ENCODE measurements at places on chromosomes 3 and 15. TPM values are rescaled to one million over a fixed set of nuclear protein-coding genes. Genes with fewer than 3 reads are reported as not detected.
A peak's percentile ranks its signal among the peaks of the same experiment; 100 is the strongest.

The ANKRD34C gene
- not detected for total RNA-seq

The CACNA2D3 gene
- not detected for total RNA-seq

The CD86 gene
- total RNA-seq, result not detected

GRCh38 chr15:65355173-65355987, 22.4 kb downstream of the IGDCC3 start:
- DNase-seq, result no peak

- no peak for DNase-seq
These were observed 7.0 kb upstream of the STRA6 start for GRCh38 chr15:74209560-74209958.

DNA sequence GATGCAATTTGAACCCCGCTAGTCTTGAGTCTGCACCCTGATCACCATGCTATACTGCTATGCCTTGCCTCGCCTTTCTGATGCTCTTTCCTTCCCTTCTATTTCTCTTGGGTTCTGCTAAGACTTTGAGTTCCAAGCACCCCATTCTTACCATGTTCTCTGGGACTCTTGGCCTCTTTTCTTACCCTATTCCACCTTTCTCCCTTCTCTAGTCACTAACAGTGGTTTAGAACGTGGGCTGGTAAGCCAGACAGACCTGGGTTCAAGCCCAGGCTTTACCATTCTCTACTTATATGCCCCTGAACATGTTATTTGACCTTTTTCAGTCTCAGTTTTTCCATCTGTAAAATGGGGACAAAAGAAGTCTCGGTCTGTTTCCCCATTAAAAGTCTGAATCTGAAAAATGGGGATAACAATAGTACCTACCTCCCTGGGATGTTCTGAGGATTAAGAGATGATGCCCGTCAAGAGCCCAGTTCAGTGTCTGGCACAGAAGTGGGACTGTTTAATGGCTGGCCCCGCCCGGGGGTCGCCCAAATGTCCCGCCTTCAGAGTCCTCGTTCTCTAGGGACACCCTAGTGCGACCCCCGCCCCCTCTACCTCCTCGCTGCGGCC, 376 bp downstream of the TADA3 start:
- DNase-seq, result no peak

DNA sequence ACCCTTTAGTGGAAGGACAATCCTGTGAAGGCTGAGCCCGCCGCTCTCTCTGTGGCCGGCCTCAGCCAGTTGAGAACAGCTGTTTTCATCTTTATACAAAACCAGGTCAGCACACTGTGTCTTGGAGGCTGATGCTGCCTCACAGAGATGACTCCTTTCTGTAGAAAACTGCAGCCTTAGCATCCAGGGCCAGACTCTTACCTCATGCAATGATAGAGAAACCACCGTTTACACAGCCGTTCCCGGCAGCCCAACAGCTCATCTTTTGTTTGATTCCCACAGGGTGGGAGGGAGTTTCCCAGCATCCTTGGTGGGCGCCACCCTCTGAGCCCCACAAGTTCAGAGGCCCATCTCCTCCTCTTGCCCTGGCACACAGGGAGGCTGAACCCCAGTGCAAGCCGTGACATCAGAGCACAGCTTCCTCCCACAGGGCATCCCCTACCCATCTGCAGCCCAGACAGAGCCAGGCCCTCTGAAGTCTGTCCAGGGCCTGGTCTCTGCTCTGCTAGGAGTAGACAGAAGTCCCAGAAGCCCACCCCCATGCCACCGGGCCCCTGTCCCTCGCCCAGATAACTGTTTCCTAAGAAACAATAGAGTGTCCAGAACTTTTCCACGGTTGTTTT, 105.0 kb downstream of the LRRK1 start:
- DNase-seq, result peak; percentile 82

- DNase-seq, result no peak
These were observed 403.6 kb upstream of the CDIN1 start for GRCh38 chr15:36175741-36176291.

GRCh38 chr15:94263341-94264273, 32.2 kb downstream of the MCTP2 start:
- peak; percentile 1 for DNase-seq

DNA sequence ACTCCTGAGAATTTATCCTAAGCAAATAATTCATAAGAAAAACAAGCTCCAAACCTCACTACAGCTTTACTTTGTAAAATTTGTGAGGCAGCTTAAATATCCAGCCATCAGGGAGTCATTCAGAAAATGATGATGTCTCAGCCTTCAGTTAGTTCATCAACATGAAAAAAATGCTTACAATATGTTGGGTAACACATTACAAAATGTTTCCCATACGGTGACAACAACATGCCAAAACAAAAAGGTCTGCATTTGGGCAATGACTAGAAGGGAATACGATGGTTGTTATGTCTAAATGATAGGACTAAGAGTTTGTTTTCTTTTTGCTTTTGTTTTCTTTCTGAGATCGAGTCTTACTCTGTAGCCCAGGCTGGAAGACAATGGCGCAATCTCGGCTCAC, 47.0 kb upstream of the CFAP161 start:
- DNase-seq, result no peak

DNA sequence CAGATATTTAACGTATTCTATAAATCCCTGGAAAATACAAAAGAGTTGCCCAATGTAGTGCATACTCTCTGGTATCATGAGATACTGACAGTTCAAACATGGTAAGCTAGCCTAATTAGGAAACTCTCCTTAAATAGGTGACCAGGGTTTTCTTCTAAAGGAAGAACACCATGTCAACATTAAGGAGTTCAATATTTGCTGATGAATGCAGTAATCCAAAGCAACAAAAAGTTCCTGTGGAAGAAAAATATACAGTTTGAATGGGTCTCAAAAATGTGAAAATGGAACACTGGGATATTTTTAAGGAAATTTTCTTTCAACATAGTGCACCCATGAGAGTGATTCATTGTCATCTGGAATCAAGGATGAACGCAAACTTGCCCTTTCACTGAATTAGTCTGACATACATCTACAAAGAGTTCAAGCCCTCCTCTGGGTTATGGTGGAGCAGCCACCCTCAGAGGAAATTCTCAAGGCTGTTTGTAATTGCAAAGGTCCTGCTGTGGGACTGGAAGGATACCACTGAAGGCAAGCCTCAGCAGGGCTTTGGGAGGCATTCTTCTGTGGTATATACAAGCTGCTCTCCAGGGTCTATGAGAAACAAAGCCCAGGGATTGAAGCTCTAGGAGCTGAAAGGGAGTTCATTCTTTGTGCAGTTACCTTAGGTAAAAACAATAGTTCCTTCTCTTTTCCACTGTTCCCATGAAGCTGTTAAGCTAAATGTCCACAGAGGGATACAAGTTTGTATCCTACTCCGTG, 700.3 kb downstream of the TUSC7 start:
- no peak for DNase-seq

DNA sequence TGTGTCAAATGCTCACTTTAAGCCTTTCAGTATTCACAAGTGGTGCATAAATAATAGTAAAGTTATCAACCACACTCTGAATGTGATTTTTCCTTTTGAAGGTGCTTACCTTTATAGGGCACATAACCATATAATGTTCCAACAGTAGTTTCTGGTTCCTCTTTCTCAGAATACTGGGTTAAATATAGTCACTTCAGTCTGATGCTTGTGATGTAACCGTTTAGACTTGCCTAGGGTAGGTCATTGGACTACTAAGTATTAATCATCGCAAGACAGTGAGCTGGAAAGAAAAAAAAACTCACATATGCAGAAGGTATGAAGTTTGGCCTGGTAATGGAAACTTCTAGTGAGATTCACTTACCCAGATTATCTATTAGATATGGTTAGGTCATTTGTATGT, 1.9 kb downstream of the KBTBD8 start:
- peak; percentile 74 for DNase-seq

DNA sequence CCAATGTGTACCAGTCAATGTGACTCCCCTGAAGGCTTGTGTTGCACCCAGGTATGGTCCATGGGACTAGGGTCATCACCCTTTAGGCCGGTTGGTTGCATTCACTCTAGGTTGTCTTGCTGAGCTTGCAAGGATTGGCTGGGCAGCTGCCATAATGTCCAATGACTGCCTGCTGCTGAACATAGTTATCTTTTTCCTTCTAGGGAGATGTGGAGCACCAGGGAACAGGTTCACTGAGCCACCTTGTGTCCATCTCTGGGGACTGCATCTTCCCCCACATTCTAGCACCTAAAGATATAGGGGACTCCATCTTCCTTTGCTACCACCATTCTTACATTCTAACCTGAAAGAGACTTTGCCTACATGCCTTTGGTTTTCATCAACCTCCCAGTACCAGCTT, 580.4 kb upstream of the TBL1XR1 start:
- peak; percentile 53 for DNase-seq

GRCh38 chr15:25797936-25798901, 64.9 kb downstream of the ATP10A start:
- DNase-seq, result peak; percentile 32

GRCh38 chr3:37675833-37676596, 185.7 kb upstream of the CTDSPL start:
- DNase-seq, result no peak

DNA sequence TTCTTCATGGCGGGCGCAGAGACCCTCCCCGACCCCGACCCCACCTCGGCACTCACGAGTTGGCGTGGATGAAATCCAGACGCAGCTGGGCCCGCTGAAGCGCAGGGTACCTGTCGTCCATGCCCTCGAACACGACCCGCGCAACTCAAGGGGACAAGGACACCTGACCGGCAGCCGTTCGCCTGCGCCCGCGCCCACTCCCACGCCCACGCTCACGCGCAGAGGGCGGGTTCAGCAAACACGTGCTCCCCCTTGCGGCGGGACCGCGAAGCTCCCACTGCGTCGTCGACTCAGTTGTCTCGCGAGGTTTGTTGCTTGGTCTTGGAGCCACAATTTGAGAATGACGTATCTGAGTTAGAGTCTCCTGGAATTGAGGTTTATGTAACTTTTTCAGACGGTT, at the start of gene MORC1:
MORC1 (minus strand) TSS at position 196 of the 400 bp plus-strand sequence; CDS start at position 121, 75 bp downstream.
- no peak for DNase-seq

Data from fibroblast of the aortic adventitia (primary cell).